Cortex of kidney (tissue), 1 donor: ENCODE measurements at places on chromosomes 12 and 14.

- DNase-seq: no peak
Observed at GRCh38 chr14:90814806-90815571, 1.2 kb downstream of the TTC7B start.

DNA sequence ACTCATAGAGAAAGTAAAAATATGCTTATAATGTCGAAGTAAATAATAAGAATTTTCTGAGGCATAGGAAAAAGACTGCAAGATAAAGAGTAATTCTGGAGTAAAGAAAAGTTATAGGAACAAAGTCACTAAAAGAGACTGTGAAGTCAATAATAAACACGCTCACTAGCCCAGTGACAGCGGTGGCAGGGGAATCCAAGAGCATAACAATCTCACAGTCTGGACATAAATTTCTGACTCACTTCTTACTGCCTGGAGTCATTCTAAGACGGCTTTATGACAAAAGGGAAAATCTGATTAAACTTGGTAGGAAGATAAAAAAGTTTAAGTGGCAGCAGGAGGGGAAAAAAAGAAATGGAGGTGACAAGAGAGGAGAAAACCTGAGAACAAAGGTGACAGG is 56.4 kb upstream of the GRIP1 start:
- DNase-seq: no peak

DNA sequence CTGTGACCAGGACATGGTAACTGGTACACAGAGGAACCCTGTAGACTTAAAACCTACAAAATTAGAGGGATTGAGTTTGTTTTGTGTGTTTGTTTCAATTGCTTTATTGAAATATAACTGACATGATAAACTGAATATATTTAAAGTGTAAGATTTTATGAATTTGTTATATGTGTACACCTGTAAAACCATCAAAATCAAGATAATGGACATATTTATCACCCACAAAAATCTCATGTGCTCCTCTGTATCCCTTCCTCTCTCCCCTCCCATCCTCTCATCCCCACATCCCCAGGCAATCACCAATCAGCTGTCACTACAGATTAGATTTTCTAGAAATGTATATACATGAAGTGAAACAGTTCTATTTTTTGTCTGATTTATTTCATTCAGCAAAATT is 565.5 kb downstream of the NOVA1 start:
- DNase-seq: no peak

DNA sequence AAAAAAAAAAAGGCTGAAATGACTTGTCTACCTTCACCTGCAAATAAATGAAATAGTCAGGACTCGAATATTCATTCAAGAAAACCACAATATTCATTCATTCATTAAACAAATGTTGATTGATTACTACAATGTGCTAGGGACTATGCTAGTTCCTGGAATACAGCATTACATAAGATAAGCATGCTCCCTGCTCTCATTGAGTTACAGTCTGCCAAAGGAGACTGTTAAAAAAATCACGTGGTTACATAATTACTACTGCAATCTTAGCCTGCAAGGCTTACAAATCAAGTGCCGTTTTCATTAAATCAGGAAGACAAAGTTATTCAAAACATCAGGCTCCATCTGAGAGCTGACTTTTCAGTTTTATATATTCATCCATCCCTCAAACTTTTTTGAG is 70.4 kb upstream of the RIC8B start:
- no peak for DNase-seq

GRCh38 chr12:120795441-120796178 is 70.0 kb downstream of the ACADS start:
- DNase-seq: no peak

- no peak for DNase-seq
Observed at GRCh38 chr12:85301051-85301450, 21.0 kb downstream of the ALX1 start.

DNA sequence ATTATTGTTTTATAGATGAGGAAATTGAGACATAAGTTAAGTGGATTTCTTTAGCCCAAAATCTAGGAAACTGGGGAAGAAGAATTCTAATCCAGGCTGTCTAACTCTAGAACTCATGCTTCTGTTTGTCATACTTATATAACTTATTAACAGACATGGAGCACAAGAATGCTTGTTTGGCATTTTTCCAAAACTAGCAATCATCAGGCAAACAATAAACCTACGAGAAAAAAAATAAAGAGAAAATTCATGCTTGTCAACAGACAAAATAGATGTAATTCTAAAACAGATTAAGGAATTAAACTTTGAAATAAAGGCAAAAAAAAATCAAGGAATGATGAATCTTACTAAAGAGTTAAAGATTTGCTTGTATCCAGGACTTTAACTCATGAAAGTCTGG is 103.1 kb downstream of the METTL25 start:
- DNase-seq: no peak

GRCh38 chr14:94284221-94284620 is 8.8 kb downstream of the SERPINA10 start:
- DNase-seq: no peak

- no peak for DNase-seq
Observed at GRCh38 chr14:106505366-106505765, 979.0 kb downstream of the TMEM121 start.
